SW 1271 (cell line): ENCODE measurements at places on chromosomes 1 and 21.

GRCh38 chr1:207031632-207032264 lies 808 bp downstream of the C1orf116 start:
- DNase-seq: no peak

GRCh38 chr1:239155466-239156091 lies 230.8 kb upstream of the CHRM3 start:
- no peak for DNase-seq

- no peak for DNase-seq
These were observed 17.4 kb downstream of the CACNA1S start for GRCh38 chr1:201094832-201095231.

DNA sequence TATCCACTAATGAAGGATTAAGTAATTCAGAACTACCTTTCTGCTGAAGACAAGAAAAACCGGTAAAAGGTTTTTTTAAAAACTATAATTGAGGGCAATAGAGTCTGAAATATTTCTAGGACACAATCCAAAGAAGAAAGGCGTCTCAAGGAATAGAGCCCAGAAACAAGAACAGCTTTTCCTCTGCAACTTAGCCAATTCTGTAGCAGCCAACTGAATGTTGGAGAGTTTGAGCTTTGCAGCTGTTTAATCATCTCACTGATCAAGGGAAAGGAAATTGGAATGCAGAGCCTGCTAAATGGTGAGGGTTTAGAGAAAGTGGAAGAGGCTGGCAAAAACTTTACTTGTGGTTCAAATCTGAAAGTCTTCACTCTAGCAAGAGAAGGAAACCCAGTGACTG lies 818.9 kb downstream of the KCNT2 start:
- no peak for DNase-seq
